ENCODE measurements at places on chromosomes 7 and 10.
A peak's percentile ranks its signal among the peaks of the same experiment; 100 is the strongest.

GRCh38 chr7:113636727-113637421 lies 281.9 kb downstream of the PPP1R3A start:
- no peak for ATAC-seq

GRCh38 chr10:132547421-132547861 lies 9.9 kb downstream of the INPP5A start:
- ATAC-seq = peak; percentile 57

DNA sequence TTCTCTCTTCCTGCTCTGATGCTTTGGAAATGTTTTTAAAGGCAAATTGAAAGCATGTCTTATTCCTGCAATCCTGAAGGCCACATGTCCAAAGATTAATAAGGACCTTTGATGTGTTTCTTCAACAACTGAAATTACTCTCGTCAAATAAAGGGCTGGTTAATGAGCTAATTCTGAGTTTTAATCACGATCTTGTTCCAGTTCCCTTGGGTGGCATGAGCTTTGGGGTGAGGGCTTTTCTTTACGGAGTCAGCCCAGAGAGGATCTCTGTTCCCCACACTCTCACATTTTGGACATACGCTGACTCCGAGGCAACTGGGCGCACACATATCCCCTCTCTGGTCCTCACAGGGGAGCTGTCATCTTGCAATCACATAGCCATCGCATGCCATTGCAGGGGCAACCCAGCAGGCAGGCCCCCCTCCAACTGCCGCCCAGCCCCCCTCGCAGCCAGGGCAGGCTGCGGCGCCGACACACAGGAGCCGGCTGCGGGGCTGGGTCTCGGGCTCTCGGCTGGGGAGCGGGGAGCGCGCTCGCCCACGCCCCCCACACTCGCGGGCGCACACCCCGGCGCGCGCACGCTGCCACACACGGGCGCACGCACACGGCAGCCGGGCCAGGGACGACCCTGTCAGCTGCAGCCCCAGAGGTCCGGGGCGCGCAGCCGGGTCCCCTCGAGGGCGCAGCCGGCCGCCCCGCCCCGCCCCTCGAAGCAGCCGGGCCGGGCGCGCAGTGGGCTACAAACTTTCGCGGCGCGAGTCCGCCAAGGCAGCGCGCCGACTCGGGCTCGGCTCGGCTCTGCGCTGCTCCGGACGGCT lies at the start of gene GDF10:
GDF10 (plus strand) TSS at position 587 of the 818 bp plus-strand sequence. CDS start 455 bp downstream, outside the sequence.
- ATAC-seq = no peak

GRCh38 chr10:113037218-113037617 lies 87.2 kb downstream of the TCF7L2 start:
- no peak for ATAC-seq
